ENCODE measurements at places on chromosomes 5 and 9.

GRCh38 chr9:89137542-89138462 lies 40.8 kb downstream of the SHC3 start:
- no peak for DNase-seq

- DNase-seq = no peak
Observed at GRCh38 chr5:141570655-141571054, 48.1 kb downstream of the DIAPH1 start.

GRCh38 chr9:112176524-112176923 lies 1.4 kb upstream of the SUSD1 start:
- DNase-seq = no peak

- DNase-seq = no peak
Observed at GRCh38 chr5:113053511-113053995, 77.0 kb downstream of the DCP2 start.

DNA sequence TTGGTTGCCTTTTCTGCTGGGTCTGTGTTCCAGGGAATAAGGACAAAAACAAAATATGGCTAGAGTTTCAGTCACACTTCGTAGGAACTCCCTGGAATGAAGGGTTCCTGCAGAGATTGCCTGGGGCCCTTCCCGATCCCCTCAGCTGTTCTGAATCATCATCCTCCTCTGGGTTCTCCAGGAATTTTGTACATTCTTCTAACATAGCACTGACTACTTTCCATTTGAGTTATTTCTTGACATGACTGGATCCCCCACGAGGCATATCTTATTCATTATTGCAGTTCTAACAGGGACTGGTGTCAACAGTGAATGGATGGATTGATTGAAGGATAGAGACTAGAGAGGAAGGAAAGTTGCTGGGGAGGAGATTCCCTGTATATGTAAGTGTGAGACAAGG lies 49.2 kb upstream of the TNC start:
- no peak for DNase-seq

- no peak for DNase-seq
Observed at GRCh38 chr9:99184110-99184474, 37.6 kb downstream of the ALG2 start.

GRCh38 chr5:1058988-1059883 lies 50.6 kb downstream of the NKD2 start:
- DNase-seq = no peak
